Endodermal cell (in vitro differentiated cells): ENCODE measurements at places on chromosomes 6 and 20.

DNA sequence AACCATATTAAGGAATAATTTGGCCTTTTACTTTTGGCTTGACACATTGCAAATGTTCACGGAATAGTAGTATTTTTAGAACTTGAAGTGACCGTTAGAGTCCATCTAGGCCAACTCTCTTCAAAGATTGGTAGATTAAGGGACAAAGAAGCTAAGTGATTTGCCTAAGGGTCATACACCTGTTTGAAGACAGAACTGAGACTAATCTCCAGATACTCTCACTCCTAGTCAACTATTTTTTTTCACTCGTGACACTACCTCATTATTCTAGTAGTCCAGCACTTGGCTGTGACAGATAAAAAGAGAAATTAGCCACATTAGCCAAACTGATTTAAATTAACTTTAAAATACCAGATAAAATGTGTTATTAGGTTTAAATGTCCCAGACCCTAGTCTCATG is 10.6 kb downstream of the ACSS2 start:
- no peak for DNase-seq

GRCh38 chr6:25042984-25043725 is 107.4 kb upstream of the RIPOR2 start:
- no peak for DNase-seq

DNA sequence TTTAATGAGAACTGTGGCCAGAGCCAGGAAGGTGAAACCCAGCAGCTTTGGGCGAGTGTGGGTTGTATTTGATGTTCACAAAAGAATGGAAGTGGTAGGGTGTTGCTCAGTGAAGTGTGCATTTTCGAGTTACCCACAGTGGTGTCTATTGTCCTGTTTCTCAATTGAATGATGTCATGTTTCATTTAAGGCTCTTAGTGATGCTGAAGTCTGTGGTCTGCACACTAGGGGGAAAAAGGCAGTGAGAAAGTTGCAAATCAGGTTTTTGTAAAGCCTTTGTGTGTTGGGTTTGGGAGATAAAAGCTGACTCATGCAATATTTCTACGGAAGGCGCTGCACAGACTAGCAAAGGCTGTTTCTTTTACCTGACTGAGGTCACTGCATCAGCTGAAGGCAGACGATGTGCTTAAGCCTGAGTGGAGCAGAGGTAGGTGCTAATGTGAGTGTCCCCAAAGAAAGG is 121.1 kb downstream of the PLEKHG1 start:
- DNase-seq: no peak

DNA sequence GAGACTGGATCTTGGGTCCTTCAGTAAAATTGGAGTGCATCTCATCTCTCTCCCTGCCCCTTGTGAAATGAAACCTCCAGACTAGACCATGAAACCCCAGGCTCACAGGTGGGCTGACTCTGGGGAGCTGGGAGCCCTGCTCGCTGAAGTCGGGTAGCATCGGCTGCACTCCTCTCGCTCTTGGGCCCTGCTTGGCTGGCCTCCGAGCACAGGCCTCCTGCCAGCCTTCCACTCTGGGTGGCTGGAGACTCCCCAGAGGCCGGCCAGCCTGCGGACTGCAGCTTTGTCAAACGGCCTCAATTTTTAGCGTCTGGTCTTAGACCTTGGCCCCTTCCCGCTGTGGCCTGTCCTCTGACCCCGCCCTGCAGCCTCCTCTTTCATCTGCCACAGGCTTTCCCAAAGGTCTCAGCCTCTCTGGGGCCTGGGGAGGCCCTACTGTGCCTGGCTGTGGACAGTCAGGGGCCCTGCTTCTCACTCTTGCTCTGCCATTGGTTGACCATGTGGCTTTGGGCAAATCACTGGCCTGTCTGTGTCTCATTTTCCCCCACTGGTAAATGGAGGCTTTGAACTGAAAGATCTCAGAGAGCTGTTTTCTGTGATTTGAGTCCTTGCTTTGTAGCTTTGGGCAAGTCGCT is 45.1 kb downstream of the SRC start:
- DNase-seq: peak; percentile 38

GRCh38 chr6:112237595-112237994 is 16.8 kb downstream of the LAMA4 start:
- no peak for DNase-seq

DNA sequence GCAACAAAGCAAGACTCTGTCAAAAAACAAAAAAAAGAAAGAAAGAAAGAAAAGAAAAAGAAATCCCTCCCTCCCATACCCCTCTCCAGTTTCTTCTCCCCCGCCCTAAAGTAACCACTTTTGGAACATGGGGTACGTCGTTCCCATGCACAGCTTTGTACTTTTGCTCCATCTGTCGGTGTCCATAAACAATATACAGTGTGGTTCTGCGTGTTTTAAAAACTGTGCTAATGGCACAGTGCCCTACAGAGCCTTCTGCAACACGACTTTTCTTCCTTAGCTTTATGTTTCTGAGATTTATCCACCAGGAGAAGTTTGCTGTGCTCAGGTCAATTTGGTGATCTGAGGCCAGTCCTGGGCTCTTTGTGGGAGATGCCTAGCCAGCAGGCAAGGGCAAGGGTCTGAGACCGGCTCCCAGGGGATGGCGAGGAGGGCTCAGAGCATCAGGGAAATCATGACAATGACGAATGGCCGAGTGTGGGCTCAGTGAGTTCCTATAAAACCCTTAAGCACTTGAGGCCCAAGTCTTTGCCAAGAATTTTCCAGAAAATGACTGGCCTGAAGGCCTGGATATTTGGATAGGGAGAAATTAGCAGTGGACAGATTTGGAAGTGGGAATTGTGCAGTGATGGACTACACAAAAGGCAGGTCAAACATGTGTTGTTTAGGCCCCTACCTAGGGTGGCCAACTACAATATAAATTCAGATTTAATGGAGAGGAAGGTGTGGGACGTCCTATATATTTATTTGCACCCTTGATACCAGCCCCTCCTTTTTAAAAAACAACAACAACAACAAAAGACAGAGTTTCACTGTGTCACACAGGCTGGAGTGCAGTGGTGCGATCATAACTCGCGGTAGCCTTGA is 1.9 kb upstream of the BCAS4 start:
- DNase-seq: no peak

DNA sequence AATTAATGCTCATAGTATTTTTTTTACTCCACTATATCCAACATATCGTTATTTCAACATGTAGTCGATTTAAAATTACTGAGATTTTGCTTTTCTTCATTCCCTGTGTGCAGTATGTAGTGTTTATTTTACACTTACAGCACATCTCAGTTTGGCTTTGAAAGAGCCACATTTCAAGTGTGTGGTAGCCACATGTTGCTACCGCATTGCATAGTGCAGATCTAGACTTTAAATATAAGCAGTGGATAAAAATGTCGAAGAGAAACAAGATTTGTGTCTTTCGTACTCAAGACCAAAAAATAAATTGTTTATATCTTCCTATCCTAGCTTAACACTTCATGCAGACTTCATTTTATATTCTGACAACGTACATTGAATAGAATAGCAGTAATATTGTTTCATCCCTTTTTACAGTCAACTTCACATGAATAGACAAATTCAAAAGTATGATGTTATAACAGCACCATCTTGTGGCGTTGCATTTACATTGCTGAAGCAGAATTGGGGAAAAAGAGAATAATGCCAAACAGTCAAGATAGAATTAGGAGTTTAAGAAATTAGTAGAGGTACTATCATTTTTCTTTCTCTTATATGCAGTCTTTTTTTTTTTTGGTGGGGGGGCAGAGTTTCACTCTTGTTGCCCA is 29.9 kb downstream of the FBXO5 start:
- DNase-seq: no peak

DNA sequence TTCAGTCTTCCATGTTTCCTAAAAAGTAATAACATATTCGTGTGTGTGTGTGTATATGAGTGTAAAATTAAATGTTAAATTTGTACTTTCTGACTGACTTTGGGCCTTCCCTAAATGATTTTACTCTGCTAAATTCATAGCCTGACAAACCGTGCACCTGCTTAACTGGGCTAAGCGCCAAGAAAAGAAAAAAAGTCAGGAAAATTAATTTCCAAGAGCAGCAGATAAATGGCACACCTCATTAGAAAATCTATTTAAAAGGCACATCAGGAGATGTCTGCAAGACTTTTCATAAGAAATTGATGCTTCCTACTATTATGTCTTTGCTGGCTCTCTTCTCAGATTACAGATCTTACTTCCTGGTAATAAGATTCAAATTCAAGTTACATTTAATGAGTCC is 72.4 kb downstream of the TRDN start:
- DNase-seq: no peak

- no peak for DNase-seq
Measured at GRCh38 chr6:169921217-169921616, 169.8 kb downstream of the ERMARD start.
